ENCODE measurements at places on chromosomes 1 and 21.

GRCh38 chr1:28314547-28314941, 14.3 kb upstream of the MED18 start:
- no peak for DNase-seq

DNA sequence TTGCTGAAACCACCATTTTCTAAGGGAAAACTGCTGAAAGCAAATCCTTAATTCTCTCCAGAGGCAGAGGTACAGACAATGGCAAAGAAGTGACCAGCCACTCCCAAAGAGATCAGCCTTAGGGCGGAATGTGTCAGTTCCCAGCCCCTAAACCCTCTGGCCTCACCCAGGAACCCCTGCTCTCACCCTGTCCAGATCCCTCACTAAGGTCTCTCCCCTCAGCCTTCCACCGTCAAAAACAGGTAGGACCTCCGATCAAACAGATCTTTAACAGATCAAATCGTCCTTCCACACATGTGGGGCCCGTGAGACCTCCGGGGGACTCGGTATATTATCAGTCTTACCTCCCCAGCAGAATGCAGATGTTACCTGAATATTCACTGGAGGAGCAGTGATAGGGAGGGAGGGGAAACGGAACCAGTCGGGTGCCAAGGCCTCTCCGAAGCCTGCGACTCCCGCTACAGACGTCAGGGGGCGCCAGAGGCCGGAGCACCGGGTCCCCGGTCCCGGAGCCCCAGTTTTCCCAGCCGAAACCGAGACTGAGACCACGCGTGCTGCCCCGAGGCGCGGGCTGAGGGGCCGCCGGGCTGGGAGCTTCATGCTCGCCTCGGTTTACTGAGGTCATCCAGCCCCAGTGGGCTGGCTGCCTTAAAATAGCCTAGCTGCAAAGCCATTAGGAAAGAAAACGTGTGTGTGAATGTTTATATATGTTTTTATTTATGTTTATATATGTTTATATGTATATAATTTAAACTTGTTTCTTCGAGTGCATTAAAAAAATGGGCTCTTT, 23.6 kb downstream of the GPA33 start:
- peak; percentile 87 for DNase-seq

DNA sequence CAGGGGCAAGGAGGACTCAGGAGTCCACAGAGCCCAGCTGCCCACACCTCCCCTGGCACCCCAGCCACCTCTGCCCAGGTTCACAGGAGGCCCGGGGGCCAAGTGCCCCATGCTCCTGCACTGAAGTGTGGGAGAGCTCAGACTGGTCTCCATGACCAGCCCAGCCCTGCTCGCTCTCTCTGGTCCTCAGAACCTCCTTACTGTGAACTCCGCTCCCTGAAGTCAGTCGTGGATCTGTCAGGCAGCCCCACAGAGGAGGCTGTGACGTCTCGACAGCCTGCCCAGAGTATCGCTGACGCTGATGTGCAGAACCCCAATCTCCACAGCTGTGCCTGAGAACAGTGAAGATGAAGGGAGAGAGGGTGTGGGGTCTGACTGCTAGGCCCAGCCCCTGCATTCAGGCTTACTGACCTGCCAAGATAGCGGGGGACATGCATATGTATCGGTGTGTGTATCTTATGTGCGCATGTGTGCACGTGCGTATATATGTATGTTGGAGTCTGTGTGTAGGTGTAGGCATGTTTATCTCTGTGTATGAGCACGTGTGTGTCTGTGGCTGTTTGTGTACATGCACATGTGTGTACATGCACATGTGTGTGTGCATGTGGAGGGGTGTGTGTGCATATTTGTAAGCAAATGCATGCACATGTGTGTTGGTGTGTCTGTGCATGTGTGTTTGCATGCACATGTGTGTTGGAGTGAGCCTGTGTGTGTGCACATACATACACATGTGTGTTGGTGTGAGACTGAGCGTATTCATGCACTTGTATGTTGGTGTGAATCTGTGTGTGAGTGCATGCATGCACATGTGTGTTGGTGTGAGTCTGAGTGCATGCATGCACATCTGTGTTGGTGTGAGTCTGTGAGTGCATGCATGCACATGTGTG, 118.5 kb upstream of the ARHGEF16 start:
- no peak for DNase-seq

- no peak for DNase-seq
These were observed 230.5 kb upstream of the CAMK1G start for GRCh38 chr1:209353053-209353452.

GRCh38 chr21:33123374-33124123, 53.6 kb downstream of the OLIG1 start:
- no peak for DNase-seq

- no peak for DNase-seq
These were observed 78.0 kb downstream of the SYT2 start for GRCh38 chr1:202632241-202632640.

GRCh38 chr21:22258821-22259220, 1260.6 kb downstream of the NCAM2 start:
- DNase-seq, result no peak

- DNase-seq, result no peak
These were observed 74.9 kb upstream of the BEND5 start for GRCh38 chr1:48851638-48852037.

- DNase-seq, result peak; percentile 4
These were observed 50.3 kb downstream of the MYSM1 start for GRCh38 chr1:58649555-58649954.

- peak; percentile 86 for DNase-seq
These were observed 94.5 kb downstream of the SYT2 start for GRCh38 chr1:202615501-202616354.

DNA sequence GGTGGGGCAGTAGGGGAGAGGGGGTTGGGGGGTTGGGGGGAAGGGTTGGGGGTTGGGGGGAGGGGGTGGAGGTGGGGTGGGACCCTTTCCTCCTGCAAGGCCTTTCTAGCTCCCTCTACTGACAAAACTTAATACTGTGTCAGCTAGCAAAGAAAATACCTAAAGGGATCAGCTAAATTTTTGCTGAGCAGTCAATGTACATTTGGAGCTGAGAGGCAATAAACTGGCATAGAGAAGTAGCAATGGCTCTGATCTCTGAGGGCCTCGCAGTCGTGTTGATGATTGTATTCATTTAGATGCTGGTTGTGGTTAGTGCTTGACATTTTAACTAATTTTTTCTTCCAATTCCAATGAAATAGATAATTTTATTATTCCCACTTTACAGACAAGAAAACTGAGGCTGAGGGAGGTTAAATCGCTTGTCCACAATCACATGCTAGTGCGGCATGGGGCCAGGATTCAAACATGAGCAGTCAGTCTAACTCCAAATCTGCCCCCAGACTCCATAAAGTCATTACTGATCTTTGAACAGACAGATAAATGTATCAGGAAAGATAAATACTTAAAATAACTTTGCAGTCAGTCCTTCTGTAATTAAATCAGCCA, 357.1 kb downstream of the DISC1 start:
- no peak for DNase-seq

GRCh38 chr1:83546874-83547273, 452.1 kb downstream of the TTLL7 start:
- DNase-seq, result peak; percentile 20

DNA sequence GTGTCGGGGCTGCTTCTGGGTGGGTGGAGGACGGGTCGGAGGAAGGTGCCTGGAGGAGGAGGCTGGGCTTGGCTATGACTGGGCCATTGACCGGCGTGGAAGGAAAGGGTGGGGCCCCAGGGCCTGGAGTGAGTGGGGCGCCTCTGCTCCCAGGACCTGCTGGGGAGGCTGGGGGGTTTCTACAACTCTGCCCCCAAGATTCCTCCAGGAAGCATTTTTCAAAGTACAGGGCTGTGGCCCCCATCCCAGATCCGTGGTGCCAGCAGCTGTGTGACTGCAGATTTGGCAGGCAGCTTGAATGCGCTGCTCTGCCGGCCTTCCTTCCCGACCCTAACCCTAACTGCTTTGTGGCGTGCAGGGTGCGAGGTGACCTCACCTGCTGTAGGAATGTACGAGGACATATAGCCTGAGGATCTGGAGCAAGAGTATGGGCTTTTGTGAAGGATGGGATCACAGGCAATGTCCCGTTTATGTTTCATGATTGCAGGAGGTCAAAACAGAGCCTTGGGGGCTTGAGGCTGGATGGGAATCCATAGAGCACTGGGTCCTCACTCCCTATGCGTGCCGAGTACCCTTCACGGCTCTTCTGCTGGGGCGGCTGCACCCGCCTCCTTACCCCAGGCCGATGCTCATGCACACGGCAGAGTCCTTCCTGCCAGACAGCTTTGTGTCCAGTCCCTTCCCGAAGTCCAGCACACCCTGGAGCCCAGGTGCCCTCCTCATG, 24.7 kb downstream of the TRPM2 start:
- DNase-seq, result no peak

- no peak for DNase-seq
These were observed 42.0 kb upstream of the PCBP3 start for GRCh38 chr21:45601551-45601950.

- peak; percentile 82 for DNase-seq
These were observed 20.7 kb upstream of the PADI4 start for GRCh38 chr1:17287130-17287776.

- DNase-seq, result peak; percentile 35
These were observed 9.8 kb upstream of the COL6A1 start for GRCh38 chr21:45971616-45972352.

GRCh38 chr1:1256956-1257871, 10.7 kb upstream of the C1QTNF12 start:
- DNase-seq, result no peak

DNA sequence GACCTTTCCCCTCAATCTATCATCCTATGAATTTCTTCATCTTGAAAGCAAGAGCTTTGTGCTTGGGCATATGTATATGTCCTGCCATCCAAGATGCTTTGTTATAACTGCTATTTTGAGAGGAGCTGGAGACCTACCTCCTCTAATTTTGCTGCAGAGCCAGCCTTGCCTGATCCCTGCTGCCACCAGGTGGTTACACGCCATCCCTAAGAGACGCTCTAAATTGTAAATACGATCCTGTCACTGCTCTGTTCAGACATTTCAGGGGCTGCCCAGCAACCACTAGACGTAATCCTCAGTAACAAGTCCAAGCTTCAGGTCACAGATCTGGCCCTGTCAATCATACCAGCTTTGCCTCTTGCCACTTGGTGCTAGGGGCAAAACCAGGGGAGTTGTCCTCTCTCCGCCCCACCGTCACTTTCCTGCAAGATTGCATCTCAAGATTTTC, 32.9 kb downstream of the GPA33 start:
- DNase-seq, result peak; percentile 88

DNA sequence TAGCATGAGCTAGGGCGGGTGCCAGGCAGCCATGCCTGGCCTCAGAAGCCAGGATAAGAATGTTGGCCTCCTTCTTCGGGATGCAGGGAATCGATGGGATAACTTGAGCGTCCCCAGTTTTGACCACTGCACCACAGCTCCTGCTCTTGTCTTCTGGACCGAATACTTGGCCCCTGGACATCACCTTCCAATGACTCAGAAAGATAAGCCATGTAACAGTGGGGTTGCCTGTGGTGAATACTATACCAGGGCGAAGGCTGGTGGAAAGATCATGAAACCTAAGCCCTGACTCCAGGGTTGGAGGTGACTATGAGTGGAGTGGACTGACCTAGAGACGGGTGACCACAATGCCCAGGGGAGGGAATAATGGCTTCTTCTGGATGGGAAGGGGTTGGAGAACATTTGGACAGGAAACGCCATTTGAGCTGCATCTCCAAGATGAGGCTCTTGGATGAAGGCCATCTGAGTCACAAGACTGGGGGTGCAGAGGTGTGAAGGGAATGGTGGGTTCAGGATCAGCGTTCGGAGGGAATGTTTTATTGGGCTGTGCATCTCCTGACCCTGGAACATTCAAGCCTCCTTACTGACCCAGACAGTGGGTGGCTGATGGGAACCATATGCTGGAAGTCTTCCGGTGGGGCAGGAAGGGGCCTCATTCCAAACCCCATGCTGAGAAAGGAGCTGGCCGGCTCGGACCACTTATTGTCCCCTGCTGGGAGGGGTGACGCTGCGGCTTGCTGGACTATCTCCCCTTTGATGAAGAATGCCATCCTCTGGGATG, 18.5 kb upstream of the KCNE2 start:
- no peak for DNase-seq

DNA sequence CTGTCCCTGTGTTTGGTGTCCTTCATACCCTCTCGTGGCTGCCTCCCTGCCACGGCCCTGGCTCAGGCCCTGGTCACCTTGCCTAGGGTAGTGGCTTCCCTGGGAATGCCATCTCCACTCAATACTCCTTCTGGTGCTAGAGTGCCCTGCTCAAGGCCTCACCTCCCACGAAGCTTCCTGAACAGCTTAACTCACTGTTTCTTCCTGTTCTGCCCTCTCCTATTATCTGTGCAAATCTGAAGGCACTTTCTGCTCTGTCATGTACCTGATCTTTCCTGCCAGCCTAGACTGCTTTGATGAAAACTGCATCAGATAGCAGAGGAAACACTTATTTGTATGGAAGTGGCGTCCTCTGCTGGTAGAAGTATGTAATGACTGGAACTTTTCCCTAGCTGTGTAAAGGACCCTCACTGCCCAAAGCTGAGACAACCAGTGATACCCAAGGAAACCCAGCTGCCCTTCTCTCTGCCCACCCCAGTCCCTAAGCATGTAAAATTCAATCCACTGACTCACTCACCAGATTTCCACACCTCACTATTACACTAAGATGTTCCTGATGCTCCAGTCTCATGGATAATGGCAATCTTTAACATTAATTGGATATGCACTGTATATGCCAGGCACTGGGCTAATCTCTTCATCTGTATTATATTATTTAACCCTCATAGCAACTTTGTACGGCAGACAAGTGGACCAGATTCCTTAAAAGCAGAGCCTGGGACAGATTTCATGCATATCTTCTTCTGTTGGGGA, 36.2 kb upstream of the BTG2 start:
- DNase-seq, result peak; percentile 87

DNA sequence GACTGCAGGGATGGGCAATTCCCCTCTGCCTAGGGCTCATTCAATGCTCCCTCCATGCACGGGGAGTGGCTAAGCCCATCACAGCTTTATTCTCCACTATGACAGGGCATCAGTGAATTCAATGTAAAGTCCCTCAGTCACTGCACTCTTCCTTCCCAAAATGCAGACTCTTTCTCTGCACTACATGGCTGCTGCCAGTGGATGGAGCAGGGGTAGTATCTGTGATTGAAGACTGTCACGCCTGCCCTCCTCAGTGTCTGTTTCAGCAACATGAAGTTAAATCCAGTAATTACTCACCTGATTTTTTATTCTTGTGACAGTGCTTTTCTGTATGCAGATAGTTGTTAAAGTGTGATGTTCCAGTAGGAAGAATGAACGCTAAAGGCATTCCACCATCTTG, 1323.2 kb downstream of the AMY1C start:
- DNase-seq, result no peak

DNA sequence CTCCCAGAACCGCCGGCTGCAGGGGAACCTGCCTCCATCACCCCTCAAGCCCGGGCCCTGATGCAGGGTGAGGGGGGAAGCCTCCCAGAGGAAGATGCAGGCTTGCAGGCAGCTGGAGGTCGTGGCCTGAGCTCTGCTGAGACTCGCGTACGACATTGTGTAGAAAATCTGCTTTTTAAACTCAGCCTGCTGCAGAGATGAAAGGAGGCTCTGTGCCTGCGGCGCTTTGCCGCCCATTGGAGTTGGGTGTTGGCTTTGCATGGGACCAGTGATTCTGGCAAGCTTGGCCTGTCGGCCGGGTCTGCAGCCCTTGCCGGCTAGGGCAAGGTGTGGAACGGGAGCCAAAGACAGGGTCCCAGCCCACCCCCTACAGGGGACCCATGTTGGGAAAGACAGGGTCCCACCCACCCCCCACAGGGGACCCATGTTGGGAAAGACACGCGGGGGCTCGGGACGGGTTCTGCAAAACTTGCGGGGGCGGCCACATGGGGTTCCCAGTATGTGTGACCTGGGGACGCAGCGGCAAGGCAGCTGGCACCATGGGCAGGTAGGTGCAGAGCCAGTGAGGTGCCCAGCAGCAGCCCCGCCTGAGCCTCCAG, 55.6 kb downstream of the SLX9 start:
- DNase-seq, result no peak

- DNase-seq, result peak; percentile 95
These were observed 78.7 kb downstream of the PBX1 start for GRCh38 chr1:164637461-164638375.

All from astrocyte of the hippocampus (primary cell).